ENCODE measurements at places on chromosomes 2 and 18.

DNA sequence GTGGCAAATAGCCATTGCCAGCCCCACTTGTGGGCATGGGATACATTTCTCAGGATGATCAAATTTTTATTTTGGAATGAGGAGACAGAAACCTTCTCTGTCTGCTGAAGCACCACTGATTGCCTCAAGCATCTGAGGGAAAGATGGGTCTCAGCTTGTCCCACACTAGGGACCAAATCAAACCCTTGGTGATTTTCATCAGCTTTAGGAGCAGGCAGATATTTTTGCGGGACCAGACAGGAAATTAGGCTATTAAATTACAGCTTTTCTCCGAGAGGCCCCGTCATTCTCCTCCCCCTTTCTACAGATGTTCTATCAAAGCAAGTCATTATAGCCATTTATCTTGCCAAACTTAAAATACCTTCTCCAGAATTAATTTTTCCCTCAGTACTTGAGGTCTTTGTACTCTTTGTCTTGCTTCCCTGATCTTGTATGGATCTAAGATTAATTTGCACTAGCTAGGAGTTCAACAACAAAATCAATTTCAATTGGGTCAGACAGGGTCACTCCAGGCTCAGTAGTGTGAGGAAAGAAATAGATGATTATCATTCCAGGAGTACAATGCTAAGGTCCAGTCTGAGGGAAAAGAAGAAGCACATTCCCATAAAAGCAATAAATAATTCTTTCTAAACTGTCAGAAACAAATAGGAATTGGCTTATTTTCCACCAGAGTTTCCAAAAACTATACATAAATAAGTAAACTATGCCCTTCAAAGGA lies 818.1 kb upstream of the SOX11 start:
- DNase-seq = no peak

GRCh38 chr18:32277549-32277948 lies 87.7 kb downstream of the MEP1B start:
- DNase-seq = no peak

- no peak for DNase-seq
Measured at GRCh38 chr2:21095178-21095577, 28.6 kb upstream of the TDRD15 start.

GRCh38 chr18:25289001-25289631 lies 62.9 kb downstream of the ZNF521 start:
- peak; percentile 89 for DNase-seq

GRCh38 chr2:38079116-38080052 lies 3.4 kb upstream of the CYP1B1 start:
- no peak for DNase-seq

- DNase-seq = no peak
Measured at GRCh38 chr2:216700088-216700567, 4.8 kb upstream of the IGFBP5 start.

DNA sequence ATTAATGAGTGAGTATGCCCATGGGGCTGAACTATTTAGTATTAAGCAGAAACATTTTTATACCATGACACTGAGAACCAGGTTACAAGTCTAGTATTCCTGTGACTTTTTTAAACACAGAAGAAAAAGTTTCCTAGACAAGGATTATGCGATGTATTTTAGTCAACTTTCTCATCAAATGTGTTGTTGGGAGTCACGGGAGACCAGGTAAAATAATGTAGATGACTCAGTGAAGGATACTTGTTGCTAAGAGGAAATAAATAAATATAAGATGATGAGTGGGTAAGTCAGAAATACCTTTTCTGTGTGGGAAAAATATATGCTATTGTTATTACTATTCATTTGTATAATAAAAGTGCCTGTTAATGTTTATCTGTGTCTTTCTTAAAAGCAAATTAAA lies 23.4 kb downstream of the MBD5 start:
- DNase-seq = no peak

- DNase-seq = peak; percentile 70
Measured at GRCh38 chr2:206805887-206806607, 40.6 kb downstream of the FASTKD2 start.

- DNase-seq = no peak
Measured at GRCh38 chr2:12412898-12413305, 303.8 kb upstream of the TRIB2 start.

GRCh38 chr18:30811580-30811979 lies 231.0 kb downstream of the DSC3 start:
- no peak for DNase-seq

- no peak for DNase-seq
Measured at GRCh38 chr2:207925601-207926000, 99.7 kb downstream of the PLEKHM3 start.

DNA sequence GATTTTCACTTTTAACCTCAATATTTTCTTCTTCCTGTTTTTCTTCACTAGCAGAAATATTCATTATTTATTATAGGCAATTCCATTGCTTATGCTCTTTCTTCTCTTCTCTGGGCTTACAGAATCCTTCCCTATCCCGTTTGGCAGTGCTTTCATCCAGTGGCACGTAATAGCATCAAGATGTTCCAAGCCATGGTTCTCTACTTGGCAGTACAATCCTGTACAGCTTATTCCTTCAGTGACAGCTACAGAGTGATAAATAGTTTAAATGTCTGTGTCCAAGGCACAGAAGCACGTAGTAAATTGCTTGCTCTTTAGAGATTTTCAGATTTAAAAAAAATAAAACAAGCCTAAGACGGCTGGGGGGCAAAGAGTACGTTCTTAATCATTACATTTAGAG lies 1964.3 kb downstream of the SUCLG1 start:
- DNase-seq = no peak

DNA sequence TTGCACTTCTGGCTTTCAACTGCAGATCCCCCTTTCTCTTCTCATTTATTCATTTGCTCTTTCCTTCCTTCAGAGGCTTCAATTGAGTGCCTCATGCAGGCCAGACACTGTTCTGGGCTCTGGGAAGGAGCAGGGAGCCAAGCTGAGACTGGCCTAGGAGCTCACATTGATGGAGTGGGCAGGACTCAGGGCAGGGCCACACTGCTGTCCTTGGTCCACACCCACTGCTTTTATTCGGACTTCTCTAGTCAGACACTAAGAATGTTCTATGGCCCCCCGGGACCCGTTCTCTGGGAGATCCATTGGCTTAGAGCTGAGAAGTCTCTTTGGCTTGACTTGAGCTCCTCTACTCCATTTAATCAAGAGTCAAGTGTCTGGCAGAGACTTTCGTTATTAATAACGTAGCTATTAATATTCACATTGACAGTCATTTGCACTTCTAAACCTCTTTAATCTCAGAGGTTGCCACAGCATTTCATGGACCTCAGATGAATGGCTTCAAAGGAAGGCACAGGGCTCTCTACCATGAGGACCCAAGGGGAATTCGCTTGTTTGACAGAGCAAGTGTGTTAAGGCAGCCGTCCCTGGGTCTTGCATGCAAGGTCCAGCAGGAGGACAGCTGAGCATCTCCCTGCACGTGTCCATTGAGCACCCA lies 20.1 kb downstream of the SH3RF3 start:
- no peak for DNase-seq

DNA sequence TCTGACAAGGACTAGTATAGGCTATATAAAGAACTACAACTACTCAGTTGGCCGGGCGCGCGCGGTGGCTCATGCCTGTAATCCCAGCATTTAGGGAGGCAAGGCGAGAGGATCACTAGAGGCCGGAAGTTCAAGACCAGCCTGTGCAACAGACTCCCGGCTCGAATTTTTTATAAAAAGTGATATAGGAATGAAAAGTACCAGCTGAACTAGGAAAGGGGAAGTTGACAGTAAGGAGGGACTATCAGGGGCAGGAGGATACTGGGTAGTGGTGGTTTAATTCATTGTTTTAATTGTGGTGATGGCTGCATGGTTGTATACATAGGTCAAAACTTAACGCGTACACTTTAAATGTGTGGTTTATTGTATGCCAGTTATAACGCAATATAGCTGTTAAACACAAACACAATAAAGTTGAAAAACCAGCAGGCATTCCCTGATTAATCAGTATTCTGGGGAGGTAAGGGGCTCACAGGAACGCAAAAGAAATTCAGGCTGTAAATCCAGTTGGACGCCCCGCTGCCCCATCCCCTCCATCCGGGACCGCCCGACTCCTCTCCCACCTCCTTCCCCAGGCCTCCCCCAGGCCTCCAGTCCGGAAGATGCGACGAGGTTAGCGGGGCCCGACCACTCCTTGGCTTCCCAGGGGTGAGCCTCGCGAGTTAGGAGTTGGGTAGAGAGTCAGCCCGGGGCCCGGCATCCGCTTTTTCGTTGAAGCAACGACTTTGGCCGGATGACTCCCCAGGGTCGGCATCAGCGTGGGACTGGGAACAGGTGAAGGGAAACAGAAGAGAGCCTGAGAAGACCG lies 746 bp upstream of the POLR1B start:
- DNase-seq = peak; percentile 16

GRCh38 chr2:8609357-8609811 lies 72.5 kb upstream of the ID2 start:
- DNase-seq = no peak

- no peak for DNase-seq
Measured at GRCh38 chr18:47560723-47561715, 309.6 kb upstream of the SKOR2 start.

- DNase-seq = no peak
Measured at GRCh38 chr2:110877031-110877827, 144.9 kb downstream of the ACOXL start.

DNA sequence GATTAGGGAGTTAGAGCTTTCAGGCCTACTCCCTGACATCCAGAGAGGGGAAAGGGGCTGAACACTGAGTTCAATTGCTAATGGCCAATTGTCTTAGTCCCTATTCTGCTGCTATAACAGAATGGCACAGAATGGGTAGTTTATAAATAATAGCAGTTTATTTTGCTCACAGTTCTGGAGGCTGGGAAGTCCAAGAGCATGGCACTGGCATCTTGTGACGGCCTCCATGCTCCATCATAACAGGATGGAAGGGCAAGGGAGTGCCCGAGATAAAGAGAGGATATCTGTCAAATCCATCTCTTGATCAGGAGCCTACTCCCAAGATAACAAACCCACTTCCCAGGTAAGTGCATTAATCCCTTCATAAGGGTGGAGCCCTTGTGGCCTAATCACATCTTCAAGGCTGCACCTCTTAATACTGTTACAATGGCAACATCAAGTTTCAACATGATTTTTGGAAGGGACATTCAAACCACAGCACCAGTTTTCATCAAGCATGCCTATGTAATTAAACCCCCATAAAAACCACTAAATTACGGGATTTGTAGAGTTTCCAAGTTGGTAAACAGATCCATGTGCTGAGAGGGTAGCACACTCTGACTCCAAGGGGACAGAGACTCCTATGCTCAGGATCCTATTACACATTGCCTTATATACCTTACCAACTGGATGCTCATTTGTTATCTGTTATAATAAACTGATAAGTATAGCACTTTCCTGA lies 44.6 kb downstream of the BAZ2B start:
- DNase-seq = peak; percentile 21

GRCh38 chr2:26820932-26821331 lies 27.0 kb upstream of the DPYSL5 start:
- DNase-seq = no peak

DNA sequence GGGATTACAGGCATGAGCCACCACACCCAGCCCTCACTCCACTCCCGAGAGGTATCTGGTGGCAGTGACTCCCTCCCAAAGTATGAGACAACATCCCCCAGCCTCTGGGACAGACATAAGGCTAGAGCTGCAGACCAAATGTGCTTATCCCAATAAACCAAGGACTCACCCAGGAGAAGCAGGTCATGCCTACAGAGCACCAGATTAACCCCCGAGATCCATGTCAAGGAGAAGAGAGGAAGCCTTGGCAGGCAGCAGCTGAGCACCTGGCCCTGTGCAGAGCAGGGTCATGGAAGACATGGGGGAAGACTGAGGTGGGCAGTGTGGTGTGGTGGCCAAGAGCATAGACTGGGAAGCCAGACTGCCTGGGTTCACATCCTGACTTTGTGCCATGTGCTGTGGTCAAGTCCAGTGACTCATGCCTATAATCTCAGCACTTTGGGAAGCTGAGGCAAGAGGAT lies 7.2 kb downstream of the RAB11FIP5 start:
- DNase-seq = no peak

DNA sequence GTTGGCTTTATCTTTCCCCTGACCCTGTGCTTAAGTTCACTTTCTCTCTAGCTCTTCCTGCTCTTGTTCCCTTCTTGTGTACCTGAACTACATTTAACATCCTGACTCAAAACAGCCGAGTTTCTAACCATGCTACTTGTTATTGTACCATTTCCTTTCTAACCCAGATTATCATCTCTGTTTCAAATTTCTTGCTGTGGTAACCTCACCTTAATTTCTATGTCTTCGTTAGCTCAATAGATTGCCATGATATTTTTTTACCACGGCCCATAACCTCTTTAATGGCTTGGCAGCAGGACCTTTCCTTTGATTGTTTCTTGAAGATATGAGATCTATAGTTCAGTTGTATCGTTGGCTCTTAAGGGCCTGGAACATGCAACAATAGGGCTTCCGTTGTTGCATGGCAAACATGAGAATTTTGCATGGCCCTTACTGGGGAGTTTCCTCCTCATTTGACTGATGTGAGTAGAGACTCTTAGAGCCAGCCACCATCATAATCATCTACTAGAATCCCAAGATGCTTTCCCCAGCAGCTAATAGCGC lies 11.1 kb downstream of the CFAP36 start:
- DNase-seq = no peak

- no peak for DNase-seq
Measured at GRCh38 chr2:232573771-232574435, 23.4 kb downstream of the EIF4E2 start.

- peak; percentile 88 for DNase-seq
Measured at GRCh38 chr2:173210270-173211196, 134.9 kb downstream of the MAP3K20 start.

DNA sequence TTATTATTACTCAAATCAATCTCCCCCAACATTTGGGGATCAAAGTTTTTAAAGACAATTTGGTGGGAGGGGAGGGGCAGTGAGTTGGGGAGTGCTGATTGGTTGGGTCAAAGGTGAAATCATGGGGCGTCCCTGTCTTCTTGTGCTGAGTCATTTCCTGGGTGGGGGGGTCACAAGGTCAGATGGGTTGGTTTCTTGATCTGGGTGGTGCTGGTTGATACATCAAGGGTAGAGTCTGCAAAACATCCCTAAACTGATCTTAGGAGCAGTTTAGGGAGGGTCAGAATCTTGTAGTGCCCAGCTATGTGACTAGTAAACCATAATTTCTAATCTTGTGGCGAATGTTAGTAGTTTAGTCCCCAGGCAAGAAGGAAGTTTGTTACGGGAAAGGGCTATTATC lies 67.4 kb downstream of the MOGAT1 start:
- DNase-seq = no peak

DNA sequence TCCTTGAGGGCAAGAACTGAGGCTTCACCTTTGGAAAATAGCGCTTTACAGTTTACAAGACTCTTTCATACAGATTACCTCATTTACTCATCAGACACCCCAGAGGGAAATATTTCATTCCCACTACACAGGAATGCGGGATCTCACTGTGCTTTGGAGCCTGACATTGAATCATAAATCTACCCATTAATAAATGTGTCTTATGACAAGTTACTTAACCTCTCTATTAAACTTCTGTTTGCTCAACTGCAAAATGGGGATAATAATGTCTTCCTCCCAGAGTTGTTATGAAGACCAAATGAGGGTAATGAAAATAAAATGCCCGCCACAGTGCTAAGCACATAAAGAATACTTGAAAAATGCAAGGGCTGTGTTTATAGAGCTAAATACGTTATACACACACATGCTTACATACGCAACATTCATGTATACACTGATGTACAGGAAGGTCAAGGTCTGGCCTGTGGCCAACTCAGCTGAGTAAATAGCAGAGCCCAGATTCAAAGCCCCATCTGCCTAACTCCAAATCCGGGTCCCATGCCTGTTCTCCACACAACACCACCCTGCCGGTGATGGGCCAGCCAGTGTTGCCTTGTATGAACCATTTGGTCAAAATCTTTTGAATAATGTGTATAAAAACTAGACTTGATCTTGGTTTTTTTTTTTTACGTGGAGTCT lies 77.8 kb upstream of the STPG4 start:
- no peak for DNase-seq

Data from HFF-Myc (cell line).